ENCODE measurements at places on chromosomes 6 and 20.

- no peak for DNase-seq
These were observed 83.0 kb upstream of the TCF21 start for GRCh38 chr6:133805876-133806275.

GRCh38 chr20:57524511-57525176 is at the start of gene CTCFL:
TSS of gene CTCFL (minus strand) at chr20:57525140. CDS start at chr20:57524205, 935 bp downstream.
- DNase-seq = no peak

DNA sequence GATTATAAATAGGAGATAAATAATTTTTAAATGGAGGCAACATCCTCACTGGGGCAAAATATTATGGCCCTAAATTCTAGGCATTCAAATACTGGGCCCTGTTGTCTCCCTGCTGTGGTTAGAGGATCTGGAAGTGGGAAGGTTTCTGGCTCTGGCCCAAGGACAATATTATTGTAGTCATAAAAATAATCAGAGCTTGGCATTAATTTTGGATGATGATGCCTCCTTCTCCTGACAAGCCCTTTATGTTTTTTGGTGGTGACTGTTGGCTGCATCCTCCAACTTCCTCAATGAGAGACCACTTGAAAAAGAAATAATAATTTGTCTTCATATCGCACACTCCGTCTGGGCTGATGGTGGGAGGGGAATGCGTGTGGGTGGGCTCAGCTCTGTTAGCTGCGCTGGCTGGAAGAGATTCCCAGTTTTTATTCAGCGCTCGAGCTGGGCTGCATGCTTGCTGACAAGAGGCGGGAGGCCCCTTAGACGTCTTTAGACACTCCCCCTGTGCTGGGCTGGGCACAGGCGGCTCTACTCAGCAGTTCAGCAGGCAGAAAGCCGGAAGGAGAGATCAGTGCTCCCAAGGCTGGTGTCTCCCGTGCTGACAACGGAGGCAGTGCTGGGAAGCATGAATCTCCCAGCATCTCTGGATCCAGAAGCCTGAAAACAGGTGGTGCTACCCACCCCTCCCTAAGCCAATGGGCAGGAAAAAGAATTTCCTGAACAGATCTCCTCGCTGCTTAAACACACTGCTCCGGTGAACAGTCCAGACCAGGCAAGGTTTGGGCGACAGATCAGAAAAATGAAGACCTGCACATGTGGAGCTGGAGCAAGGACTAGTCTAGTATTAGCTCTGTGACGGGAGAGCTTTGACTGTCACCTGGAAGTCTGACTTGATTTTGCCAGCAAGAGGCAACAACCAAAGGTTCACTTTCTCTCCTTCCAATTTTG is 97.7 kb downstream of the SYCP2 start:
- DNase-seq = no peak

DNA sequence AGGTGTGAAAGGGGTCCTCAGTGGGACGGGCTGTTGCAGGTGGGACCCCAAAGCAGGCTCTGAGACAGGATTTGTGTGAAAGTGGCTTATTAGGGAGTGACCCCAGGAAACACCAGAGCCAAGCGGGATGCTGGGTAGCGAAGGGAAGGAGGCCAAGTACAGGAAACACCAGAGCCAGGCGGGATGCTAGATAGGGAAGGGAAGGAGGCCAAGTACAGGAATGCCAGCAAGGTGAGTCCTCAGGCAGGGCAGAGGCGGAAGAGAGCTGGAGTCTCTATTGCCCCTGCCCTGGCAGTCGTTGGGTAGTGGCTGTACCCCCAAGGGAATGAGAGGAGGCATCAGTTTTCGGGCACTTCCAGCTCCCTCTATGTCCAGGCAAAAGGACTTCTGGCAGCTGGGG is 30.5 kb upstream of the TGM2 start:
- no peak for DNase-seq

- no peak for DNase-seq
These were observed 50.3 kb downstream of the EIF2S2 start for GRCh38 chr20:34061695-34062094.

DNA sequence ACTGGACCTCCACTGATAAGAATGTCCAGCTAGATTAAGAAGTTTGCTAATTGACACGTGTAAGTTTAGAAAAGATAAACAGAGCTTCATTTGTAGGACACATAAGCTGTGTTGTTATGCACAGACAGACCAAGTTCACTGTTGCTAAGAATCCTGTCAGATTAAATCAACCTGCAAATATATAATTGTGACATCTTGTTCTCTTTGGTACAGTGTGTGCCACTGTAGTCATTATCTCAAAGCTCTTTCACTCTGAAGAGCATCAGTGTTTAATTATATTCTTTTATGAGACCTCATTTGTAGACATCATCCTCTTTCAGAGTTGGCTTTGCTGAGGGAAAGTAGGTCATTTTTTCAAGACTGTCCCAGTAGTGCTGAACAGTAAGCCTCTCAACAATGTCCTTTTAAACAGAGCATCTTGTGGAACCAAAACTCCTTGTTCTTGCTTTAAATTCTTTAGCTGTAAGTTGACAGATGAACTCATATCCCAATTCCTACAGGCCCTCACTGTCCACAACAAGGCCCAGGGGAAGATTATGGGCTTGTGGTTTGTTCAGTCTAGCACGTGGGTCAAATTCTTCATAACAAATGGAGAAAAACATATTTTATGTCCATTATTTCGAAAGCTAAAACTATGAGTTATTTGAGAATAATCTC is 252.4 kb downstream of the HDGFL1 start:
- no peak for DNase-seq

DNA sequence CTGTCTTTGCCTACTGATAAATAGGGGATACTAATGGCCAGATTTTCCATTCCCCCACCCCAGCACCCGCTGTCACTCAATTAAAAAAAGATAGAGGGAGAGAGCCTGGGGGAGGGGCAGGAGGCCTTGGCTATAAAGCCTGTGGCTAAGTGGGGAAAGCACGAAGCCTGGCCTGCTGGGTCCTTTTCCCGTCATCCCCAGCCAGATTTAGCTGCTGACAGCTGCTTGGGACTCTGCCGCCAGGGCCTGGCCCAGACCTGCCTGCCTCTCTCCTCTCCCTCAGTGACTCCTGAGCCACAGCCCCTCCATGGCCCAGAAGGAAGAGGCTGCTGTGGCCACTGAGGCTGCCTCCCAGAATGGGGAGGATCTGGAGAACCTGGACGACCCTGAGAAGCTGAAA is at the start of gene APOBEC2:
TSS of gene APOBEC2 (plus strand) at position 162 of the 400 bp plus-strand sequence. CDS start at position 308, 146 bp downstream.
- DNase-seq = no peak

DNA sequence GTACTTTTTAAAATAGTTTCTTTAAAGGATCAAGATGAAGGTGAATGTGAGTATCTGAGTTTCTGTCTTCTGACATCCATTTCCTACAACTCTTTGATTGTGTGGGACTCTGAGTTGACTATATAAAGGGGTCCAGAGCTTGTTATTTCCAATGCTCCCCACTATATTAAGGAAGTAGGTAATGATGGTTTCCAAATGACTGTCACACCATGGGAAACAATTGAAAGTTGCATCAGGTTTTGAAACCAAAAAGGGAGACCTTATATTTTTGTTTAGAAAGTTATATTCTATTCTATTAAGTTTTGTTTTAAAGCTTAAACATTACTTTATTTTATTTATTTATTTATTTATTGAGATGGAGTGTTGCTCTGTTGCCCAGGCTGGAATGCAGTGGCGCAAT is 11.2 kb downstream of the CASS4 start:
- no peak for DNase-seq

- no peak for DNase-seq
These were observed 159.2 kb upstream of the ARID1B start for GRCh38 chr6:156617941-156618340.

- no peak for DNase-seq
These were observed 29.7 kb upstream of the CD93 start for GRCh38 chr20:23115822-23116221.

DNA sequence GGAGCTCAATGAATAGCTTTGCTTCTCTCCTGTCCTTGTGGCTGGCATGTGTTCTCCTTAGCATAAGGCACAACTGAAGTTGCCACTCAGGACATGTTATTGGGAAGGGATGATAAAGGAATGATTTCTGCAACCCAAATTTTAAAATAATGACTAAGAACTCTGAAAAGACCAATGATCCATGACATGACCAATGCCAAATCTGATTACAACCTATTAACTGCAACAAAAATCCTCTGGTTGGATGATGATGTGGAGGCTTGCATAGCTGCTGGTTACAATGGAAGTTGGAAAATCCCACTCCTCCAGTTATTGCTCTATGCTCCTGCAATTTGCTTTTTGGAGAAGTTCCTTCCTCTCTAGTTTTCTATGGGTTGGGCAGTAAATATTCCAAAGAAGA is 63.4 kb upstream of the FBXL4 start:
- DNase-seq = no peak

DNA sequence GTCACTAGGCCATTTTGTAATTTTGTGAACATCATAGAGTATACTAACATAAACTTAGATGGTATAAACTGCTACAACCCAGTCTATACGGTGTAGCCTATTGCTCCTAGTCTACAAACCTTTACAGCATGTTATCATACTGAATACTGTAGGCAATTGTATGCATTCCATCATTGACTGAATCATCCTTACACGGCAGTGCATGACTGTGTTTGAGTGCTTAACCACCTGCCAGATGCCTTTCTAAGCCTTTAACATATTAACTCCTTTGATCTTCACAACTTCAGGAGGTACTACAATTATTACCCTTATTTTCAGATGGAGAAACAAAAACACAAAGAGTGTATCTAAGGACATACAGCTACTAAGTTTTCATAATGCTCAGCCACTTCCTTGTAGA is 14.0 kb downstream of the DPPA5 start:
- no peak for DNase-seq

- peak; percentile 15 for DNase-seq
These were observed 21.0 kb downstream of the PPARD start for GRCh38 chr6:35363293-35363750.

DNA sequence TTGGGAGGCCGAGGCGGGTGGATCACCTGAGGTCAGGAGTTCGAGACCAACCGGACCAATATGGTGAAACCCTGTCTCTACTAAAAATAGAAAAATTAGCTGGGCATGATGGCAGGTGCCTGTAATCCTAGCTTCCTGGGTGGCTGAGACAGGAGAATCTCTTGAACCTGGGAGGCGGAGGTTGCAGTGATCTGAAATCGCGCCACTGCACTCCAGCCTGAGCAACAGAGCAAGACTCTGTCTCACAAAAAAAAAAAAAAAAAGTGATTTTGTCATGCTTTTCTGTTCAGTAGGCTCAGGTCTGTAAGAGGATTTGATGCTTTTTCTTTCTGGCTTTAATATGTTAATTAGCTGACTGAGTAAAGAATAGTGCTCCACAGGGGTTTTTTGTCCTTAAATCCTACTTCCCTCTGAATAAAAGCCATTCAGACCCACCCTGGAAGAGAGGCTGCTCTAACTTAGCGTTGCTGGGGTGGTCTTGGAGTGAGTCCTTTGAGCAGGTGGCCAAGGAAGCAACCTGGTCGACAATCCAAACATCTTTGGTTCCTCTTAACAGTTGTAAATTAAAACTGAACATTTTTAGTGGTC is 19.0 kb downstream of the MCM8 start:
- no peak for DNase-seq

DNA sequence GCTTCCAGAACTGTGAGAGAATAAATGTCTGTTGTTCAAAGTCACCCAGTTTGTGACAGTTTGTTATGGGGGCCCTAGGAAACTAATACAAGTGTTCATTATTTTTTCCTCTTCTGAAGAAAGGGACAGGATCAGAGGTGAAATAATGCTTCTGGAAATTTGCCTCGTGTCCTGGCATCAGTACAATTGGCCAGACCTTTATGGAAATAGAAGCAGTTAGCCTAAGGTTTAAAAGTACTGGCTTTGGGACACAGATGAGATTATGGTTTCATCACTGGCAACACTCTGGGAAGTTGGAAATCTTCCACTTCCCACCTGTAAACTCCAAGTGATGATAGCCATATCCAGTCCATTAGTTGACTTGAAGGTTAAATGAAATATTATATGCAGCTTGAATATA is 88.7 kb downstream of the PLCB1 start:
- DNase-seq = no peak

- DNase-seq = no peak
These were observed 696 bp downstream of the TREML1 start for GRCh38 chr6:41153451-41153850.

- DNase-seq = no peak
These were observed 90.0 kb downstream of the ELOVL5 start for GRCh38 chr6:53258774-53259155.

Data from CD4-positive, alpha-beta T cell treated with Interleukin-1 beta for 1 hour (primary cell).